Heart right ventricle (tissue), 16 donors: ENCODE measurements at places on chromosomes 2 and 18. TPM values are rescaled to one million over a fixed set of nuclear protein-coding genes. Genes with fewer than 3 reads are reported as not detected.

GRCh38 chr2:121567957-121568409 is 37.3 kb downstream of the RNU4ATAC start:
- no peak for DNase-seq

DNA sequence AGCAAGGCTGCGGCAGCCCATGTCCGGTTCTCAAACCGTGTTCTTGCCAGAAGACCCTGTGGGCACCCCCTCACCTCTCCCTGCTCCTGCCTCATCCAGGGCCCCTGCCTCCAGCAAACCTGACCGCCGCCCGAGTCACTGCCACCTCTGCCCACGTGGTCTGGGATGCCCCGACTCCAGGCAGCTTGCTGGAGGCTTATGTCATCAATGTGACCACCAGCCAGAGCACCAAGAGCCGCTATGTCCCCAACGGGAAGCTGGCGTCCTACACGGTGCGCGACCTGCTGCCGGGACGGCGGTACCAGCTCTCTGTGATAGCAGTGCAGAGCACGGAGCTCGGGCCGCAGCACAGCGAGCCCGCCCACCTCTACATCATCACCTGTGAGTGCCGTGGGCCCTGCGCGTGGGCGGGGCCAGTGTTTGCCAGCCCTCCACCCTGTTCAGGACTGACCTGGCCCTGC is 32.2 kb downstream of the MTERF4 start:
- no peak for DNase-seq

DNA sequence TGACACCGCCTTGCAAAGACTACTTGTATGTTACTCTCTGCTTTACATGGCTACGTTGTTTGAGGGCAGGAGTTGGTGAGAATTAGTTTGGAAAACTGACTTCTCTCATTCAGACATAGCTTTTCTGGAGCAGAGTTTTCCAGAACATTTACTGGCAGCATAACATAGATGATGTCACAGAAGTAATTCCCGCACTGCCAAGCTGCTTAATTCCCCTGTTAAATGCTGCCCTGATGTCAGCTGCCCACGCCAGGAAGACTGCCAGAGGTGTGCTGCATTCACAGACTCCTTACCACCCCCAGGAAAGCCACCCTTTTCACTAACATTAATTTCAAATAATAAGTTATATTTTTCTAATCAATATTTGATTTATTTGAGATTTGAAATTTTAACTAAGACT is 24.7 kb upstream of the PTPN2 start:
- DNase-seq = no peak

DNA sequence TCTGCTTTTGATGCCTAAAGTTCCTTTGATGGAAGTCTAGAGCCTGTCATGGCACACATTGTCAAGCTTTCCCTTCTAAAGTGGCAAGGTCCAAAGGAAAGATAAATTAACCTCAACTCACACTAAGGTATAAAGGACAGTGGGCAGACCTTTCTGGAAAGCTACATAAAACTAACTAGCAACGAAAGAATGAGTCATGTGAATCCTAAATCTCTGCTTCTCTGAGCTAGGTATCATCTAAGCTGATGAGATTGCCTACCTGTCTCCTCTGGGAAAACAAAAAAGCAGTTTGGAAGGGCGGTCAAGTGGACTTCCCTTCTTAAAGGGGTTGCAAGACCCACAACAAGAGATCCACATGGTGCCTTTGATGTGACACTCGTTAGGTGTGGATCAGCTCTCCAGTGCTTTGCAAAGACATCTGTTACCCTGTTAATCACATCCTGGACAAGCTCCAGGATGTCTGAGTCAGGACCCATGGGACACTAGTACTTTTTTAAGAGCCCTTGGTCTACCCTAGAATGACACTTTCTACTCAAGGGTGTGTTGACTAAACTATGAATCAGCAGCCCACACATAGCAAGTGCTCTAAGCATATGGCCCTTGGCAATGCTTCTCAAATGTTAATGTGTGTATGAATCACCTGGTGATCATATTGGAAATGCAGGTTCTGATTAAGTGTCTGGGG is 173.5 kb downstream of the ALK start:
- no peak for DNase-seq

- DNase-seq = no peak
Observed at GRCh38 chr2:120544522-120544921, 191.1 kb upstream of the GLI2 start.

The OST4 gene
- total RNA-seq = 362 TPM

The TMEM37 gene
- total RNA-seq = 3.6 TPM

The DTNA gene
- 194 TPM for total RNA-seq
